ENCODE measurements at places on chromosomes 4 and X.

GRCh38 chr4:109548655-109549054 is 11.4 kb upstream of the MCUB start:
- DNase-seq = no peak

DNA sequence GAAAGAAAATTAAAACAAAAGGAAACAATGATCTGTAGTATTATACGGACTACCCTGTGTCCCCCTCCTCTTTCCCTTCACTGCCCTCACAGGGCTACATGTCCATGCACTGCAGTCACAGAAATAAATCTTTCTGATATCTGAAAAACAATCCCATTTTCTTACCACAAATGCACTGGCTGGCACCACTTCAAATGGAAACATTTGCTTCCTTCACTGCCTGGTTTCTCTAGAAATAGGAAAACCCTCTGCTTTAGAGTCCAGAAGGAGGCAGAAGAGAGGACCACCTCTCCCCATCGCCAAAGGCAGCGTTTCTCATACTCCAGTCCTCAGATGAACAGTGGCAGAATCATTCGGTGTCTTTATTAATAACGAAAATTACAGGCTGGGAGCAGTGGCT is 98.2 kb downstream of the GRIA3 start:
- DNase-seq = no peak

GRCh38 chr4:66169341-66169740 is 499.1 kb upstream of the EPHA5 start:
- no peak for DNase-seq

DNA sequence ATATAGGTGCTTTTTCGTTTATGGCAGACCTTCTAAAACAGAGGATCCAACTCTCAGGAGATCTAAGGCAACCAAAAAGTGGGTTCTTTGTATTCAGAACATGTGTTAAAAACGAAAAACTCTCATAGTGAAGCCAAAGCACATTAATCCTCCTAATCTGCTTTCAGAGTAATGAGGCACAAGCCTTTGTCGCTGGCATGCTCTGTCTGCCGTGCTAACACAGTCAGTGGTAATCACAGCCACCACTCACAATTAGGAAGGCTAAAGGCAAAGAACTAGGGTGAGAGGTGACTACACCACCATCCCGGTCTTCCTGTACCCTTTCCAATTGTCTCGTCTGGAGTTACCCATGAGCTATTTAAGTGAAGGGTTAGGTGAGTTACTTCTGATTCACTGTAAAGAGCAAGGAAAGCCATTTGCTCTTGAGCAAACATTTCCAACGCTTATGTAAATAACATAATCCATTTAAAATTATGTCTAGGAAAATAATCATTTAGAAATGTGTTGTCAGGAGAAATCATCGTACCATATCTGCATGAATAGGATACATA is 40.7 kb downstream of the NPY2R start:
- no peak for DNase-seq

DNA sequence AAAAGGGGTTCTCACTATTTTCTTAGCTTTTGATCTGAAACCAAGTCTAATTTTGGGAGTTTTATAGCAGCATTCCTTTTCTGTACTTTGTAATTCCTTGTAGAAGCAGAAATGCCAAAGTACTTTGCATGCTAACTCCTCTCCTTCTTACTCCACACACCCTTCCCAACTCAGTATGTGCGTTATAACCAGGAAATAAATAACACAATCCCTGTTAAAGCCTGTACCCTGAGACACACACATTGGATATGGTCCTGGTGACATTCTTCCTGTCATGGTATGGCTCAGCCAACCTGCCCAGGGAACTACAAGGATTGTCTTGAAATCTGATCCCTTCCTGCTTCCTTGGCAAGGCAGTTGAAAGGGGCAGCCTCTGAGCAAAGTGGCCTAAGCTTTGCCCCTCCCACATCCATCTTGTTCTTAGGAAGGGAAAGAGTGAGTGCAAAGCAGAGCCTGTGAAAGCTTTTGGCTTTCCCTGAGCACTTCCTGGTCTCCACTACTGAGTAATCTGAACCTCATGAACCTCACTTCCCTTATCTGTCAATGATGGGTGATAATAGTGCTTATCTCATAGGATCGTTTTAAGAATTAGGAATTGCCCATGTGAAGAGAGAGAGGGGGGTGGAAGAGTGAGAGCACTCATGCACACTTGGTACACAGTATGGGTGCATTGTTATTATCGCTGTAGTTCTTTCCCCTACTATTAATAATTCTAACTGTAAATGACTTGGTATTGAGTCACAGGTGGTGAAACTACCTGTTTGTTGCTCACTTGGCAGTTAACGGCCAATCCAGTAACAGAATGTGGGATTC is 109.3 kb downstream of the AFF2 start:
- no peak for DNase-seq

DNA sequence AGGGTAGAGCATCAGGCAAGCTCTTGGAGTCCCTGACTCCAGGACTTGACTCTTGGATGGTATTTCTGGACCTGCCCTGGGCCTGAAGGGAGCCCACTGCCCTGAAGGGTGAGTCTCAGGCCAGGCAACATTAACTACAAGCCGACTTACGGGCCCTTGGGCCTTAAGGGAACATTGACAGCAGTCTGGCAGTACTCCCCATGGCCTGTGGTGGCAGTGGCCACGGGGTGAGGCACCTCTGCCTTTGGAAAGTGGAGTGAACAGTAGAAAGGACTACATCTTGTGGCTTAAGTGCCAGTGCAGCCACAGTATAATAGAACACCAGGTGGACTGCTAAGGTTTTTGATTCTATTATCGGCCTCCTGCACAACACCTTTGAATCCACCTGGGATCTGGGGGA is 36.3 kb downstream of the SH3BGRL start:
- no peak for DNase-seq

GRCh38 chr4:70197842-70198241 is 2.3 kb downstream of the ODAM start:
- DNase-seq = no peak

GRCh38 chrX:23797371-23798128 is 14.6 kb downstream of the SAT1 start:
- no peak for DNase-seq

- no peak for DNase-seq
Observed at GRCh38 chrX:47814851-47815250, 21.9 kb upstream of the ZNF81 start.

DNA sequence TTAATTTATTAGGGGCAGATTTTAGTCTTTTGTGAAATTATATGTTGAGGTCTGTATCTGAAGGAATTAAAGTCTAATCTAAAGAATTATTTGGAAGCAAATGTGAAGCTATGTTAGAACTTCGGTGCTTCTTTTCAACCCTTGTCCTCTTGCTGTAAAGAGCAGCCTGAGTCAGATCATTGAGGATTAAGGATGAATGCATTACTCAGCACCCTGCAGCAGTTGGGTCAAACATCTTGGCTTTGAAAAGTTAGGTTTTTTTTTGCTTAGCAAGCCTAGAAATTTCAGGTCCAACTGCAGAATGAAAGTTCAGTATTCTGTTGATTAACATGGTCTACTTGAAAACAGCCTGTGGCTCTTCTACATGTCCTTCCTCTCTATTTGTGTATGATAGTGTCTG is 57.6 kb downstream of the SLC4A4 start:
- no peak for DNase-seq

GRCh38 chr4:967113-968104 is 6.0 kb downstream of the DGKQ start:
- no peak for DNase-seq

- no peak for DNase-seq
Observed at GRCh38 chr4:3034231-3034630, 40.1 kb downstream of the HTT-AS start.

DNA sequence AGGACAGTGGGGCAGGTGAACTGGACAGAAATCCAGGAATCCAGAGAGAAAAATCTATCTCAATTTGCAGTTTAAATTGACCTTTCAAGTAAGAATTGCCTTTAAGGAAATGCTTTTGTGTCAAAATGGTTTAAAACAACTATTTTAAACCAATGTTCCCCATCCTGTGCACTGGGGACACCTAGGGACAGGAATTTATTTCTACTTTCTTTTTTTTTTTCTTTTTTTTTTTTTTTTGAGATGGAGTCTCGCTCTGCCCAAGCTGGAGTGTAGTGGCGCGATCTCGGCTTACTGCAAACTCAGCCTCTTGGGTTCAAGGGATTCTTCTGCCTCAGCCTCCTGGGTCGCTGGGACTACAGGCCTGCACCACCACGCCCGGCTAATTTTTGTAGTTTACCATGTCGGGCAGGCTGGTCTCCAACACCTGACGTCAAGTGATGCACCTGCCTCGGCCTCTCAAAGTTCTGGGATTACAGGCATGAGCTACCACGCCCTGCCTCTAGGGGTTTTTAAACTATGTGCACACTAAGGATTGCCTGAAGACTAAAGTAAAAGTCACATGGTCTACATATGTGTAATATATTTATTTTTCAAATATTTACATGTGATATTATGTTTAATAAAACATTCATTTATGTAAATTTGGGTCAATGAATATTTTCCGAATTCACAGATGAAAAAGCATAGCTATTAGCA is 1213.4 kb downstream of the STIM2 start:
- DNase-seq = no peak

DNA sequence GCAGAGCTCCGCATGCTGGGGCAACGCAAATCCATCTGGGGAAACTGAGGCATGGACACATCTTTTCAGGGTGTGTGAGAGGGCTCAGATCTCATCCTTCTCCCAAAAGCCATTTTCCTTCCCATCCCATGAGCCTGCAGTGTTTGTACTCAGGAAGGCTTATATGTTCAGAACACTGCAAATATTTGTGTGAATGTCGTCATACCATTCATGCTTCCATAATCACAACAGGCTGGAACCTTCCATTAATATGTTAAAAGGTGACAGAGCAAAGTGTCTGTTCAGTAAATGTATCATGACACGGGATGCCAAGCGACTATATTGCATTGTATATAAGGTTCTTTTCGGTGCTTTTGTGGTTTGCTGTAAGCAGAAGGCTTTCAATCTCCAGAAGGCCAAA is 8.5 kb downstream of the TRIML1 start:
- DNase-seq = no peak

- no peak for DNase-seq
Observed at GRCh38 chrX:96407072-96407471, 277.6 kb upstream of the DIAPH2 start.

DNA sequence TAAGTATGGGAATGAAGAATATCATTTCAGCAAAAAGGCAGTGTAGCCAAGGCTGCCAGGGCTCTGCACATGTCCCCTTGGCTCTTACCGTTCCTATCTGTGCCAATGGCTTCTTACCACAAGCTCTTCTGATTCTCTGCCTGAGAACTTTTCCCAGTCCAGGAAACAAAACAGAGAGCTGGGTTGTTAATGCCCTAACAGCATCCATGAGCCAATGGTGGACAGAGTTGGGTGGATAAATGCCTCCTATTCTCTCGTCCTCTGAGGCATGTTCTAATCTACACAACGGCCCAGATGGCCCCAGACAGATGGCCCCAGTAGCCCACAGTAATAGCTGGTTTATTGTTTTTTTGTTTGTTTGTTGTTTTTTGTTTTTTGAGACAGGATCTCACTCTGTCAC is 28.0 kb downstream of the SCD5 start:
- DNase-seq = no peak

GRCh38 chrX:64206556-64207162 is 1.2 kb upstream of the AMER1 start:
- DNase-seq = no peak

DNA sequence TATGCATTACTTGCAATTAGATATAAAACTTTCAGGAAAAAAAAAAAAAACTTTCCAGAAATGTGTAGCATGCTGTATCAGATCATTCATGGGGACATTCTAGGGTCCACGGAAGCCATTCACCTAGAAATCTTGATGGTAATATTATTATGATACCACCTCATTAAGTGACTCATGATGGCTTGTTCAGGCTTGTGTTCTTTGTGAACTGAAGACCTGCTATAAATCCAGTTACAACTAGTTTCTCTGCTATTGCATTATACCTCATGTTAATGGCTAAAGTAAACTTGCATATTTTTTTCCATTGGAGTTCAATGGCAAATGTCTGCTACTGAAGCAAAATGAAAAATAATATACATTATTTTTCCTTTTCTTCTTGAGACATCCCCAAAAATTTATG is 35.3 kb upstream of the PTPN13 start:
- DNase-seq = no peak

DNA sequence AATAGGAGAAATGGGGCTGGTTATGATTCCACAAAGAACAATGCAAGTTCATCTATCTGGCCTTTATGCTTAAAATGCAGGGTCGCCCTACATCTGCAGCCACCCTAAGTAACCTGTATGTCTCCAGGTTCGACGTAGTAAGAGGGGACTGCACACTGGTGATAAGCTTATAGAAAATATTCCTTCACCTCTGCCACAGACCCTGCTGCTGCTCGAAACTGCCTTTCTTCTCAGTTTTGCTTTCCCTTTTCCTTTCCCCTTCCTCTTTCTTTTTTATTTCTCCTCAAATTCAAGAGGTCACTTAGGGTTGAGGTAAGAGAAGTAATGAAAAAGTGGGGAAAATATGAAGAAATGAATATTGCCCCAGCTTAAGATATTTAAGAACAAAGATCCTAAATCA is 123.5 kb downstream of the DCHS2 start:
- DNase-seq = no peak

DNA sequence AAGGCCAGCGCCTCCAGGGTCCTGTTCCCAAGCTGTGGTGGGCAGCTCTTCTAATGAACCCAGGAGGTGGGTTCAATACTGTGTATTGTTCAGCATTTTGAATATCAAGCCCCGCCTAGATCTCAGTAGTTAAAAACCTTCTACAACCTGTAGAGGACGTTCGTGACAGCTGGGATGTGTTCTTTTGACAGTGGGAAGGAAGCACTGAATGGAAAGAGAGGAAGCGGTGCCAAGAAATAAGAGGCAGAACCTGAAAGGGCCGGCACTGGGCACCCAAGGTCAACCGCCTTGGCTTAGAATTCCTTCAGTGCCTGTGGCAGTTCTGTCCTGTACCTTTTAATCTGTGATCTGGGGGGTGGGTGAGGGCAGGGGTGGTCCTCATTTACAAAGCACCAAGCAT is 73.1 kb downstream of the CC2D2A start:
- DNase-seq = no peak

DNA sequence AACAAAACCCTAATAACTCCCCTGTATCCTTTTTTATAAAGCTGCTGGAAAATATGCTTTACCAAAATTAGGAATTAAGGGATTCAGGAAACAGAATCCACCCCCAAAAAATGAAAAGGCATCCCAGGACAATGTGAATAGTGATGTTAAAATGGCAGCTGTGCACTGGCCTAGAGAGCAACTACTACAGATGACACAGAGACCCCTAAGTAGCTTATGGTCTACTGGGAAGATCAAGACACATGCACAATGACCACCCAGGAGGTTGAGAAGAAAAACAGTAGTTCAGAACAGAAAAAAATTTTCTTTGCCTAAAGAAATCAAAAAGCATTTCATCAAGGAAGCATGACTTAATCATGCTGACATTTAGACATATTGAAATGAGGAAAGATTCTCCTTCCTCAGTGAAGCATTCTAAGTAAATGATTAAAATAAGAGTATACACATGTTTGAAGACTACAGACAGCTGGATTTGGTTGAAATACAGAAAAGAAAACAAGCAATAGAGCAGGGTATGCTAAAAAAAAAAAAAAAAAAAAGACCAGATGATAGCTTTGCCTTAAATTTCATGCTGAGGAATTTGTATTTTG is 117.3 kb downstream of the WDFY3 start:
- no peak for DNase-seq
